ENCODE measurements at places on chromosomes 4 and X.

DNA sequence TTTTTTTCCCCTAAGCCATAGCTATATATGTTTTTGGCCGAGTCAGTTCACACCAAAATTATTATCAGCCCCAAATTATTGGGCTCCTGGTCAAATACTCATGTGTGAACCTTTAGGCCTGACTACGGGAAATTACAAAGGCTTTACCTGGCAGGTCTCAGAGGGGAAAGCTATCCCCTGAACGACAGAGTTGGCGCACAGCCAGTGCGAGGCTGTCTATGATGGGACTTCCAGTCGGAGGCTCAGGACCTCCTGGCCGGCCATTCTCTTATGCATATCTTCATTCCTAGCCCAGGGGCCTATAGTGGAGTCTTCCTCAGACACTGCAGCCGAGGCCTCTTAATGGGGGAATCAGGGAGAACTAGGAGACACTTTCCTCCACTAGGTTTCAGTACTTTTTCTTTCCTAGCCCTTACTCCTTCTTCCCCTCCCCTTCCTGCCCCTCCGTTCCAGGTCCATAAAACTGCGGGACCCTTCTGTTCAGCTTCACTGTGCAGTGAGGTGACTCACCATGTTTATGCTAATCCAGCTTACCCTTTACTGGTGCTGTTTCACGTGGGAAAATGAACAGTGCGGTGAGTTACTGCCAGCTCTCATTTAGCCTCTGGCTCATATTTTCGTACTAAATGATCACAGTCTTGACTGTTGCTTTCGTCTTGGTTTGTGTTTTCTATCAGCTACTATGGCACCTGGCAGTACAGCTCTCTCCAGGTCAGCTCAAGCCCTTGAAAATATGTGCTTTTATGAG lies 533.9 kb downstream of the FSTL5 start:
- no peak for DNase-seq

DNA sequence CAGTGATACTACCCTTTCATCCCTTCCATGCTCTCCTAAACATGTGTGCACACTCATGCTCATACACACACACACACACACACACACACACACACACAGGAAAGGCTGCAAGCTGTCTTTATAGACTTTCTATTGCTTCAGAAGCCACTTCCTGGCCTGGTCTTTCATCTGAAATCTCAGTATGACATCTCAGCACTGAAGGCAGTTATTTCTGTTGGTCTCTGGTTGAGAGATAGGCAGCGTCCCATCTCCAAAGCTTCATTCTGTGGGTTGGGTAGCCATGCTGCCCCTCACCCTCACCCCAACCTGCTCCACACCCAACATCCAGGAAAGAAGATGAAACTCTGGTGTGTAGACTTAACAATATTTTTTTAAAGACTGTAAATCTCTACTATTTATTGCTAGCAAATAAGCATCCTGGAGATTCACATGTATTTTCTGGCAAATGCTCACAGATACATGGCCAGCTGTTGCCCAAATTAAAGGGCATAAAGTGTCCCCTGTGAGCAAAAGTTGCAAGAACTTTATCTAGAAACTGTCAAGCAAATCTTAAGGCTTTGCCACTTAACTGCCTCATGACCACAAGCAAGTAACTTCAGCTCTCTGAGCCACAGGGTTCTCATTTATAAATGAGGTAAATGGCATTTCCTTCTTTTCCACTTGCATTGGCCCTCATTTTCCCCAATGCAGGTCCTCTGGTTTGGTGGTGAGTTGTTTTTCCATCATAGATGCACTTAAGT lies 189.8 kb upstream of the AFF2 start:
- peak; percentile 7 for DNase-seq

GRCh38 chrX:94743478-94743877 lies 1069.5 kb downstream of the FAM133A start:
- no peak for DNase-seq

DNA sequence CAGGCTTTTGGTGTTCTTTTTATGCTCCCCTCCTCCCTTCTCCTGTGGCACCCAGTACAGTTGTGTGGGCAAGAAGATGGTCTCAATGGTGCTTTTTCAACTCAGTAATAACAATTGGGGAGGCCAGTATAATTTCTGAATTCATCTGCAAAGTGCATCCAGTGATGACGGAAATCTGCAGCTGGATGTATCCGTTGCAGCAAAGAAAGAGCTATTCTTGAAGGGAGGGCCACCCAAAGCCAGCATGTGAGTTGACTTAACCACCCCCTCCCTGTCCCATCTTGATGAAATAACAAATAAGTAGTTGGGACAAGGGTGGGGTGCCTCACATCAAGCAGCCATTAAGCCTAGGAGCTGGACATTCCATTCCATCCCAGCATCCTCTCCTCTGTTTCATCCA lies 30.7 kb downstream of the TSC22D3 start:
- no peak for DNase-seq

DNA sequence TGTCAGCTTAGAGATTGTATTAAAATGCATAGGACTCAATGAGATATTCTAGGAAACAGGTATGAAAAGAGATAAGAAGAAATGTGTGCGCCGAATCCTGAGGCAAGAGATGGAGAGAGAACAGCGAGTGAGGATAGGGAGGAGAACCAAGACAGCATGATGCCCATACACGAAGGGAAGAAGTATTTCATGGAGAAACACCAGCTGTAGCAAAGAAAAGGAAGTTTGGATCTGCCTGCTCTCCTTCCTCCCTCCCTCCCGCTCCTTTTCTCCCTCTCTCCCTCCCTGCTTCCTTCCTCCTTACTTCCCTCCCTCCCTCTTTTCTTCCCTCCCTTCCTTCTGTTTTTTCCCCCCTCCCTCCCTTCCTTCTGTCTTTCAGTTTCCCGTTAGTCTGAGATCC lies 318.6 kb upstream of the TAPT1 start:
- DNase-seq, result no peak

GRCh38 chr4:139767168-139767567 lies 101.5 kb downstream of the MGST2 start:
- DNase-seq, result no peak

- no peak for DNase-seq
These were observed 150.2 kb downstream of the RRAGB start for GRCh38 chrX:55867708-55868107.

- no peak for DNase-seq
These were observed 218.2 kb upstream of the NEIL3 start for GRCh38 chr4:177091515-177091914.

DNA sequence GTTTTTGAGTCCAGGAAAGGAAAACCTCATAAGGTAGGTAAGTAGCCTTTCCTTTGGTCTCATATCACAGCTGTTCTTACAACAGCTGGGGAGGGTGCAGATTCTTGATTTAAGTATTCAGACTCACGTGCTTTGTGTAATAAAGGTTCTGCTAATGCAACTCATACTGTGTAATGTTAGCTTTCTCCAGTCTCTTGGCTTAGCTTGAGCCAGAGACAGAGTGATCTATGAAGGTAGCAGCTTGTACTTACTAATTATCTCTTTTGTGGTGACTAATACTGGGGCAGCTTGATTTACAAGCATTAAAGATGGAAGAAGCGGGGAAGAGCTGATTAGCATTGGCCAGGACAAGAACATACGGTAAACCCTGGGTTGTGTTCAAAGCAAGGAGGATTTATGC lies 80.3 kb downstream of the LNX1 start:
- DNase-seq, result no peak

- no peak for DNase-seq
These were observed 424 bp upstream of the ZNF330 start for GRCh38 chr4:141220271-141220670.

GRCh38 chr4:21952549-21952948 lies 4.0 kb upstream of the KCNIP4 start:
- DNase-seq, result no peak

GRCh38 chr4:166501941-166502382 lies 628.9 kb downstream of the TLL1 start:
- DNase-seq, result no peak

DNA sequence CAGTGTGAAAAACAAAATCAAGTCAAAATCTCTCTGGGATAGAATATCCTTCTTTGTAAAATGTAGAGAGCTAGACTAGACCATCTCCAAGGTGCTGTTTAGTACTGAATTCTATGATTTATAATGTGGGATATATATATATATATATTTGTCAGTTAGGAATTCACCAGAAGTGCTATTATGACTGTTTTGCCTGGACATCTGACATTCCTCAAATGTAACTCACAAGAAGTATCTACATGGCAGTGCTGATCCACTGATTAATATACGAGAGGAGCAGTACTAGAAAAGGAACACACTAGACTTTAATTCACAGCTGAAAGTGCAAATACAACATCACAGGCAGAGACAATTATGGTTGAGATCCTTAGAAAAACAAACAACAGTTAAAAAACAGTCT lies 208.9 kb downstream of the GBA3 start:
- DNase-seq, result no peak

DNA sequence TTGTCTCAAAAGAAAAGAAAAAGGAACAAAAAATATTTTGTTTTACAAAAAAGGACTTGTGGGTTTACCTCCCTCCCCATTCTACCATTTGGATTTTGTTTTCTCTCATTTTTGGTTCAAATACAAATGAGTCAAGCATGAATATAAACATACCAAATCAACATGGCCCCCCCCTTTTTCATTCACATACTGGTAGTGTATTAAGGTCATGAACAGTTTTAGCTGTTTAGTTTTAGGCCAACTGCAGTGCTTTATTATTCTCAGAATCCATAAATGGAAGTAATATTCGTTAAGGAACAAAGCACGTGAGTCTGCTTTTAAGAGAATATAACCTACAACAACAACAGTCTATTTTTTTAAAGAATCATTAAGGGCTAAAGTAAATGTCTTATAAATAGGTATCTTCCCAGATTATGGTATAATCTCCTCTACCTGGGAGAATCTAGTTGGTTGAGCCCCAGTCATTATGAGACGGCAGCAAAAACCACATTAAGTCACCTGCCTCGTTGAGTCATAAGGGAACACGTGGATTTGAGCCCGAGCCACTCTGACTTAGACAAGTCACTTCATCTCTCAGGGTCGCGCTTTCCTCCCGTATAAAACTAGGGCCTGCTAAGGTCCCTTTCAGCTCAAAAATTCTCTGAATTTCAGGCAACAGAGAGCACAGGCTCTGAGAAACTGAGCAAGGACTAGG lies 26.7 kb downstream of the BCLAF3 start:
- DNase-seq, result no peak

DNA sequence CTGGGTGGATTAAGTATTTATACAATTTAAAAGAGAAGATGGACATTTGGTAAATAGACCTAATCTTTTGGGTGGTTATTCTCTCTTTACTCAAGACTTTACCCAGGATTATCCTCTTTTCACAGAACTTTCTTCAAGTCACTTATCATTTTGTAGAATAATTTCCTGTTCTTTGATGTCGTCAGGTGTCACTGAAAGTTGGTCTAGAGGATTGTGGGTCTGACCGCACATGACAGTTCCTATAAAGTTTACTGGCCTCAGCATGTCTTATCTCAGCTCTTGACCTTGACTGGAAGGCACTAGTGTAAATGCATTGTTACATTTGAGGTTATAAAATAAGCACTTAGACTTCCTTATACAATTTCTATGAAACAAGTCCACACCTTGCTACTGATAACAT lies 139.9 kb upstream of the SLC4A4 start:
- no peak for DNase-seq

- DNase-seq, result no peak
These were observed 56.4 kb downstream of the C4orf51 start for GRCh38 chr4:145736241-145736831.

- no peak for DNase-seq
These were observed 15.9 kb upstream of the COX7B2 start for GRCh38 chr4:46924789-46925529.

DNA sequence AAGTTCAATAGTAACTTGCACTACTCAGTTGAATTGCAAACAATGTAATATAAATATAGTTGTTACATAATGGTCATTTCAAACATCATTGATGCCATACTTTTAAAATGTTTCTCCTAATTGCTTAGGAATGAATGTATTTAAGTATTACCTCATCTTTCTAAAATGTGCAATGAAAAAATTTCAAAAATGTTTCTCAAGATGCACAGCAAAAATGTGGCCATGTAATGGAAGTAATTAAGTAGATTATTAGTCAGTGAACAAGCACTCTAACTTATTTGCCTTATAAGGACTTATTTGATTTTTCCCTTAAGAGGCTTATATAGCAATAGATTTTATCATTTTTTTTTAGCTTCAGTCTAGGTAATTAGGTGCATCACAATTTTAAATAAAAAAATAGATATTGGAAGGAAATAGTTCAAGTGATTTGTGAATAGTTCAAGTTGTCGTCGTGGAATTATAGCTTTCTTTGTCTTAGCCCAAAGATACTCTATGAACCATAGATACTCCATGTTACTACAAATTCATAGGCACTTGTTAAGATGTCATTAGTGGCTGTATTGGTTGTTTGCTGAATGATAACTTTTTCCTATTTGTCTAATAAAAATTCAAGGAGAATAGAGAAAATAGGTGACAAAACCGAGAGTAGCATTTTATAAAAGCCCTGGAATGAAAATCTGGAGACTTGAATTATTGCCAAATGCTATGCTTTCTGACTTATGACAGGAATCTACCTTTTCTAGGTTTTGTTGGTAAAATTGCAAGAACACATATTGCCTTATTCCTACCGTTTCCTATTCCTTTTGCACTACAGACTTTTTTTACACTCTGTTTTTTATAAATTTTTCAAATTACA lies 118.5 kb downstream of the TLL1 start:
- no peak for DNase-seq

GRCh38 chr4:26218677-26219605 lies 101.9 kb upstream of the RBPJ start:
- no peak for DNase-seq

- no peak for DNase-seq
These were observed 2.9 kb downstream of the NDST4 start for GRCh38 chr4:115110191-115111181.

GRCh38 chr4:107902715-107903114 lies 28.6 kb upstream of the CYP2U1 start:
- DNase-seq, result no peak

DNA sequence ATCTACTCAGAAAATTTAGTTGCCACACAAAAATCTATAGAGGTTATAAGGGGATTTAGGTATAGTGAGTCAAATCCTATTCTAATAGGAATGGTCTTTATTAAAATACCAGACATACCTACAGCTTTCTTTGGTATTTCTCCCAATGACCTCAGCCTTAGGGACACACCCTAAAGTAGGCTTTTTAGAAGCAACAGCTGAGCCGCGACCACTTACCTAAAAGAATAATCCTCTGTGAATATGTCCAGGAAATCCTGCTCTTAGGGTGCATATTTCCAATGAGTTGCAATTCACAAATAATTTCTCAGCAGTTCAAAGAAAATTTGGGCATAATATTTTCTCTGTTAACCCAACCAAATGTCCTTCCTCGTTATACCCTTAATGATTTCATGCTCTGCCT lies 2.7 kb downstream of the DCX start:
- no peak for DNase-seq

DNA sequence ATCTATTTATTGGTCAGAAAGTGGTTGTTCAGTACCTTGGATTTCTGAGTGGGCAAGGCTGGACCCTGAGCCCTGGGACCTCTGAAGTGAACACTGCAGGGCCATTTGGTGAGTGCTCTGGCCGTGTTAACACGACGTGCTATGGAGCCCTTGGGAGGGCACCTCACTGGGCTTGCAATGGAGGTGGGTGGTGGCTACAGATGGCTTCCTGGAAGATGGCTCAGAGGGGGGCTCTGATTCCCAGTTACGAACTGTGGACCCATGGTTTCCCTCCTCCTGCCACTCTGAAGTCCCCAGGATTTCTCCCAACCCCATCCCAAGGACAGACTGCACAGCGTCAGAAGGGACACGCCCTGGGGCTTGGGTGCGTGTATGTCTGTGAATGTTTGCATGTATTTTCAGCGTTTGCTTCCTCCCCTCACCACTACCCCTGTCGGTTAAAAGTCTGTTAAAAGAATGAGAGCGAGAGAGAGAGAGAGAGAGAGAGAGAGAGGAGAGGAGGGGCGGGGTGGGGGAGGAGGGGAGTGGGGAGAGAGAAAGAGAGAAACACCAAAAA lies 3.7 kb upstream of the RHOH start:
- DNase-seq, result no peak

- DNase-seq, result peak; percentile 35
These were observed 11.7 kb downstream of the RPL9 start for GRCh38 chr4:39446842-39447573.

Measured in activated T-helper 1 cell treated with anti-CD3 and anti-CD28 coated beads, Interleukin-2, amount 50 U/mL, for 16 hours (primary cell).